ENCODE measurements at places on chromosomes 13 and 19.

- DNase-seq: no peak
Observed at GRCh38 chr13:30982506-30982905, 50.0 kb downstream of the TEX26 start.

DNA sequence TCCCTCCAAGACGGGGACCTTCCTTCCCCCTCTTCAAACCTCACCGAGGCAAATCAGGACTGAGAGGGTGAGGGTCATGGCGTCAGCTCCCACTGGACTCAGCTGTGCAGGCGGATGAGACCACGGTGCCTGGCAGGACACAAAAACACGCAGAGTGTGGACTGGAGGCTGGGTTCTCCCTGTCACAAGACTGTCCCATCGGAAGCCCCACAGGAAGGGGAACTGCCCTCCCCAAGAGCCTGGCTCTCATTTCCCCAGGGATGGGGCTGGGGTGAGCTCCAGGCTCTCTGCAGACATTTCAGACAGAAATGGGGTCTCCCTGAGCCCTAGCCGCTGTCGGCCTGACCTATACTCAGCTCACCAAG is at the start of gene LILRB5:
Gene LILRB5 (minus strand): TSS at position 158 of the 365 bp plus-strand sequence. CDS start 80 bp downstream, at position 78.
- no peak for DNase-seq

DNA sequence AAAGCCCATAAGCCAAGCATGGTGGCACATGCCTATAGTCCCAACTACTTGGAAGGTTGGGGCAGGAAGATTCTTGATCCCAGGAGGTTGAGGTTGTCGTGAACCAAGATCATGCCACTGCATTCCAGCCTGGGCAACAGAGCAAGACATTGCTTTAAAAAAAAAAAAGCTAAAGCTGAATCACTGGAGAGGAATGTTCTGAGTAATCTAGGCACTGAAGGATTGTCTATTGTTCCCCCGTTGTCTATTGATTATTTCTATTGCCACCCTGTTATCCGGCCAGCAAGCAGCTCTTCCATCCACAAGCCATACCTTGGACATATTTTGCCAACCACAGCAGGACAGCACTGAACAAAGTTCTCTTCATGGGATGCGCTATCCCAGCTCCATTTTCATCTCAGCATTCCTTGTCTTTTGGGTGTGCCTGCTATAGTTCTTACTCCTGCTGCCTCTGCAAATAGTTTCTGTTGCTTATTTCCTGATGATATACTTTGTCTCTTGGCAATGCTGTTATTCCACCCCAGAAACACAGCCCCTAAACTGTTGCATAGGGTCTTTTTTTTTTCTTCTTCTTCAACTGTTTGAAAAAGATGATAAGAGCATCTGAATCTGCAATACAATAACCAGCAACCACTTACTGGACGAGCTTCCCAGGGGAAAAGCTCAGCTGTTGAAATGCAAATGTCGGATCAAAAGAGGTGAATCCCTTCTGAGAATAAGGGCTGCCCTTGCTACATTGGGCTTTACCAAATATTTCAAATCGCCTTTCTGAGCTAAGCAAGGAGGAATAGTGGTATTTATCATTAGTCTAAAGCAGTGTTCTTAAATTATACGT is 22.2 kb upstream of the SIAH3 start:
- DNase-seq: no peak

DNA sequence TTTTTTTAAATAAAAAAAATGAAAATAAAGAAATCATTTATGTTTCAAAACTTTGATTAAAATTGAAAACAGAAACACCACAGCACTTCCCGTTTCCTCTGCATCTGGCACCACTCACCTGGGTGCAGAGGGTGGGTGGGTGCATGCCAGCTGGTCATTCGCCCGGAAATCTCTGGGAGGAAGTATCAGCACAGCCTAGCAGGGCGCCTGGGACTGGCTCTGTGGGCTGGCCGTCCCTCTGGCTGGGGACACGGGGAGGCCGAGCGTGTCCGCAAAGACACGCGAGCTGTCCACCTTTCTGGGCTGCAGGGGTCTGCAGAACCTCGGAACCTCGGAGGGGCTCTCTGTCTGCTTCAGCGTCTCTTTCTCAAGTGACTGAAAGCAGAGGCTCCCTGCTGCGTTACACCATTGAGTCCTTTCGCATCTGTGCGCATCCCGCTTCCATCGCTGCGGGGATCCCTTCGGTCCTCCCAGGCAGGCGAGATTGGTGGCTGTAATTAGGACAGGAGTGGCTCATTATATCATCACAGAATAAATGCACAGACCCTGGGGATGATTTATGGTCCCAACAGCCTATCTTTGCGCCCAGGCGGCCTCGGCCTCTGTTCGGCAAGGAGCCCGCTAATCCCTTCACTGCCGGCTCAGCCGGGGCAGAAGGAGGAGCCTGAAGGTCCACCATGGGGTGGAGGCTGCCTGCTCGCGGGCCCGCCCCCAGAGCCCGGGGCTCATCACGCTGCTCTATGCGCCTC is 17.2 kb downstream of the CRTC1 start:
- DNase-seq: peak; percentile 61

GRCh38 chr13:30978981-30979956 is 46.8 kb downstream of the TEX26 start:
- DNase-seq: peak; percentile 30
